ENCODE measurements at places on chromosomes 1 and 21.

DNA sequence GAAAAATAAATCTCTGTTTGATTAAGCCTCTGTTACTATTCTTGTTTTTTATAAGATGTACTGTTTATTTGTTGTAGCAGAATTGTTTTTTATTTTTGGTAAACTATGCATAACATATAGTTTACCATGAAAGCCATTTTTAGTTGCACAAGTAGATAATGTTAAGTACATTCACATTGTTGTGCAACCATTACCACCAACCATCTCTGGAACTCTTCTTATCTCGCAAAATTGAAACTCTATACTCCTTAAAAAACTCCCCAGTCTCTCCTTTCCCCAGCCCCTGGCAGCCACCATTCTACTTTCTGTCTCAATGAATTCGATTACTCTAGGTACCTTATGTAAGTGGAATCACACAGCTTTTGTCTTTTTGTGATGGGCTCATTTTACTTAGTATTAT is 27.4 kb upstream of the UHMK1 start:
- DNase-seq = no peak

GRCh38 chr1:40385437-40386358 is 12.2 kb downstream of the SMAP2 start:
- peak; percentile 29 for DNase-seq

DNA sequence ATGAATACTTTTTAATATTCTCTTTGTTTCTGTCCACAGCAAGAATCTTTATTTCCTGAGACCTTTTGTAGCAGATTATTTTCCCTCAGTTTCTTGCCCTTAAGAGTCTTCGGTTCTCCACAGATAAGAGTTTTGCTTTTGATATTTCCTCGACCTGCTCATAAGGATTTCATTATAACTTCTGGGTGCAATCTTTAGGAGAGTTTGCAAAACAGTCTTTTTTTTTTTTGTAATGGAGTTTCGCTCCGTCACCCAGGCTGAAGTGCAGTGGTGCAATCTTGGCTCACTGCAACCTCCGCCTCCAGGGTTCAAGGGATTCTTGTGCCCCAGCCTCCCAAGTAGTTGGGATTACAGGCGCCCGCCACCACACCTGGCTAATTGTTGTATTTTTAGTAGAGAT is 10.1 kb upstream of the UBE4B start:
- no peak for DNase-seq

GRCh38 chr1:39652554-39652953 is 13.1 kb upstream of the HEYL start:
- no peak for DNase-seq

GRCh38 chr1:159798893-159799292 is 3.3 kb upstream of the FCRL6 start:
- DNase-seq = no peak

- no peak for DNase-seq
Observed at GRCh38 chr1:241968611-241969010, 11.0 kb downstream of the BECN2 start.

- DNase-seq = no peak
Observed at GRCh38 chr1:172138634-172139033, 281.9 kb upstream of the C1orf105 start.

DNA sequence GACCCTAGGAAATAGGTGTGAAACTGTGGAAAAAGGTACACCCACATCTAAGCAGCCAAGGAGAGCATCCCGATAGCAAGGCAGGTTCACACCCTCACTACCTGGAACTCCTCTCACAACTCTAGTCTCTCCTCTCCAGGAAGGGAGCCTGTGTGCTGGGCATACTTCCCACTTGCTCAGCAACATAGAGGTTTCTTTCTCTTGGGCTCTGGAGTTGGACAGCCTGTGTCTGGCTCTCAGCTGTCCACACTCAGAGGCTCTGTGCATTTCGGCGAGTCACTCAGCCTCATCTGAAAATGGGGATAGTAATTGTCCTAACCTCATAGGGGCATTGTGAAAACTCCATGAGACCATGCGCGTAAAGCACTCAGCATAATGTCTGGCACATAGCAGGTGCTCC is 29.6 kb upstream of the VWA5B1 start:
- no peak for DNase-seq

- no peak for DNase-seq
Observed at GRCh38 chr1:184637664-184638240, 116.9 kb downstream of the EDEM3 start.

DNA sequence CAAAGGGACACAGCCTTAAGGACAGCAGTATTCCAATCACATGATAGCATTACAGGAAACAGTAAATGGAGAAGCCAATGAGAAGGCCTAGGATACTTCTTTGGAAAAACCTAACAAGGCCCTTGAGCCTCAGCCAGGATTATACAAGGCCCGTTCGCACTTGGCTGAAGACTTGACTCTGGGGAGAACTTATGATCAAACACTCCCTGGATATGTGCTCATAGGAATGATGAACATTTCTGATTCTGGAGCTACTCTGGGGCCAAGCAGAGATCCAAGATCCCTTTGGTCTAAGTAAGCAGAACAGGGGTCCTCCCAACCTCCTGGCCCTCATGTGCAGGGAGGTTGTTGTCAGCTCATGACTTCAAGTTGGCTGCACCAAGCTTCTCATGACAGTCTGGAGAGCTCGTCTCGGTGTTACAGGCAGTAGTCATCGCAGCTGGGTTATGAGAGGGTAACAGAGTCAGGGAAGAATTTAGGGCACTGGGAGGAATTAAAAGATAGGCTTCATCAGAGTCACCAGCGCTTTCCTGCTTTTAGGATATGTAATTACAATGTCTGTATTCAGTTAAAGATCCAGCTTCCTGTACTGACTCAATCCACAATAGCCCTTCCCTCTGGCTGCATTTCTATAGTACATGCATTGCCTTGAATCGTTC is 92.5 kb upstream of the IRF2BP2 start:
- no peak for DNase-seq

DNA sequence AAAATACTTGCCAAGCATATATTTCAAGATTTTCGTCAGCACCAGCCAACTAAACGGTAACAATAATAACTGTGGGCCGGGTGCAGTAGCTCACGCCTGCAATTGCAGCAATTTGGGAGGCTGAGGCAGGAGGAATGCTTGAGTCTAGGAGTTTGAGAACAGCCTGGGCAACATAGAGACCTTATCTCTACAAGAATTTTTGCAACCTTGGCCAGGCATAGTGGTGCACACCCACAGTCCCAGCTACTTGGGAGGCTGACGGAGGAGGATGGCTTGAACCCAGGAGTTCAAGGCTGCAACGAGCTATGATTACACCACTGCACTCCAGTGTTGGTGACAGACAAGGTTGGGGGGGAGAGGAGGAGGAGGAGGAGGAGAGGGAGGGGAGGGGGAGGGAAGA is 145.0 kb upstream of the TIAM1 start:
- no peak for DNase-seq

DNA sequence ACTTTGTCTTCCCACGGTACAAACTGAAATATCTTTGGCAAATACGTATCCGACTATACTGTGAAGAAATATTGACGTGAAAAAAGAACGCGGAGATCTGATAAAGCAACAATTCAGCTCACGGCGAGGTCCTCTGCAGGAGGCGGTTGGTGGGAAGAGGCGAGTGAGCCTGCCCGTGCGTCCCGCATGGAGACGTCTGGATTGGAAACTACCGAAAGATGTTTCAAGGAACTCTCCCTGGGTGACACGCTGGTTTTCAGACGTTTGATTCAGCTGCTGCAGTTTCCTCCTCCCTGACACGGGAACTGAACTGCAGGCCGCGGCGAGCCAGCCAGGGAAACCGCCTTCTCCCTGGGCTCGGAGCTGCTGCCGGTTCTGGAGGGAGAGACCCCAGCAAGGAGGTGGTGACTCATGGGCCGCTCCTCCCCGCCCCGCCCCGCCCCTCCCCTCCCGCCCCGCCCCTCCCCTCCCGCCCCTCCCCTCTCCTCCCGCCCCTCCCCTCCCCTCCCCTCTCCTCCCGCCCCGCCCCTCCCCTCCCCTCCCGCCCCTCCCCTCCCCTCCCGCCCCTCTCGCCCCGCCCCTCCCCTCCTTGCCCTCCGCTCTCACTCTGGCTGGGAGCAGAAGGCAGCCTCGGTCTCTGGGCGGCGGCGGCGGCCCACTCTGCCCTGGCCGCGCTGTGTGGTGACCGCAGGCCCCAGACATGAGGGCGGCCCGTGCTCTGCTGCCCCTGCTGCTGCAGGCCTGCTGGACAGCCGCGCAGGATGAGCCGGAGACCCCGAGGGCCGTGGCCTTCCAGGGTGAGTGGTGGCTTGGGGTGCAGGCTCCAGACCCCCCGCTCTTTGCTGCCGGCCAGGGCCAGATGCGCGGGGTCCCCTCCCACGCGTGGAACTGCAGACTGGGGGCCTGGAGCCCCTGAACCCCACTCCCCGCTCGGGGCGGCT is at the start of gene COL6A1:
TSS of gene COL6A1 (plus strand) at position 620 of the 941 bp plus-strand sequence. CDS start at position 701, 81 bp downstream.
- peak; percentile 24 for DNase-seq

DNA sequence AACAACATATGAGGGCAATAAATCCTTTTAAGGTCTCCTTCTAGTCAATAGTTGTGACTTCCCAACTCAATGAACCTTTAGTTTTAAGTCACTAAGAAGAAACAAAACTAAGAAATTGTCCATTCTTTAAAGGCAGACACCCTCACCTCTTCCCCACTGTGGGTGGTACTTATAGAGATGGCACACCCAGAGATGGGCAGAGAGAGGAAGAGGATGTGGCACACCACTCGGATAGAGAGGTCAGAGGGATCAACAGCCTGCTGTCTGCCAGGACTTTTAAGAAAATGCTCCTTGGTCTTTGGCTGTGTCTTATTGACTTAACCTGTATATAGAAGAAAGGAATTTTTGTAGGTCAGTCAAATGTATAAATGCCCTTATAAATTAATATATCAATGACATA is 45.1 kb downstream of the FASLG start:
- no peak for DNase-seq

DNA sequence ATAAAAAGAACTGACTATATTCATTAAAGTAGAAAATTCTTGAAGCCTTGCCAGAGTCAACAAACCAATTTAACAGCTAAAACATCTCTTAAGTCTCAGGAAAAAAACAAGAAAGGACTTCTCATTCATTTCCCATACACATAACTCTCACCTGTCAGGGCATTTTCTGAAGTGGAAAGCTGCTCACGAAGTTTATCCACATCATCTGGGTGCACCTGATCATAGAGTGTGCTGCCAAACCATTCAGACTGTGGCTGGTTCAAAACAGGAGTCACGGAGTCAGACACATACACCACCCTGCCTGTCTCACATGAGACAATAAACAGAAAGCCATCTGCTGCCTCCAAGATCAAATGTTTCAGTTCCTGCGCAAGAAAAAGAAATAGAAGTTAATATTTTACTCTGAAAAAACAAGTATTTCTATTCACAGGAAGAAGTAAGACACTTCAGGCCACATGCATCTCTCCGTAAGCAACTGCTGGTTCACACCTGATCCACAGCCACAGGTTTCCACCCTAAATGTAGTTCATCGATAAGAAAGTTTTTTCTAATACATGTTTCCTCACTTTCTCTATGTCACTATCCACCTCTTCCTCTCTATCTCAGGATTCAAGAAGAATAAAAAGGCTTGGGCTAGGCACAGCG is 28.2 kb upstream of the CTSK start:
- DNase-seq = no peak

DNA sequence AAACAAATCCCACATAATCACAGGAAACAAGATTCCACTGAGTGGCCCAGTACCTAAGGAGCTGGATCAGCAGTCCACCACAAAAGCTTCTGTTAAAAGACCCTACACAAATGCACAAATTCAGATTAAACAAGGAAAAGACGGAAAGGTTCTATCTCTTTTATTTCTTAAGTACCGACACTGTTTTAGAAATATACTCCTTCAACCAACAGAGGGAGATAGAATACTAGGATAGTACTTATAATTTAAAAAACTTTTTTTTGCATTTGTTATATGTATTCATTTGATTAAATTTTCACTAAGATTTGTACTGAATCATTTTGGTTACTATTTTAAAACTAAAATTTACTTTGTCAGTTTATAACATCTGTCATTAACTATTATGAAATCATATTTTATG is 12.5 kb downstream of the CDC7 start:
- DNase-seq = no peak

DNA sequence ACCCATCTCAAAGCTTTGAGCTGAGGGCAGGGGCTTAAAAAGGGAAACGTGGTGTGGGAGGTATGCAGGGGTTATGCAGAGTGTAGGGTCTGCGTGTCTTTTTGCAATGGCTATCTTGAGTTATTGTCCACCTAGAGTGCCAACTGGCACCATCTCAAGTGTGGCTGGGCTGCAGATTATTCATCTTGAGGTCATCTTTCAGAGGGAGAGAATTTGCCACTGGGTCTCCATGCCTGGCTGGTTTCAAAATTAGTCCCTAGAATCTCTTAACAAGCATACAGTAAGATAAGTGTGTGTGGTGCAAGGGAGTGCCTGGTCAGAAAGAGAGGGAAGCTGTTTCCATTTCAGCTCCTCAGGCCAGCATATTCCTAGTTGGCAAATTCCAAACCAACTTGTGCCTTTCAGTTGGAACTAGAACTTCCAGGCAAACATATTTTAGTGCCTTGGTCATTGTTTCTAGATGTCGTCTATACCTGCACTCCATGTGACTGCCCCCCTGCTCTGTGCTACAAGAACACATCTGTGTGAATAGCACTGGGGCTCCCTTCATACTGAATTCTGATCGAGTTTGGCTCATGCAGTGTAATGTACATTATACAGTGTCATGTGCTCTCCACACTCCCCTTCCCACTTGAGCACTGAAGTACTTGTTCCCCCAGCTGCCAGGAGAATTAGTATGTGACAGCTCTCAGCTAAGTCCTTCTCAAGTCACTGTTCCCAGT is 5.0 kb upstream of the OR2T8 start:
- no peak for DNase-seq

- DNase-seq = no peak
Observed at GRCh38 chr1:54364995-54365394, 41.2 kb downstream of the SSBP3 start.

DNA sequence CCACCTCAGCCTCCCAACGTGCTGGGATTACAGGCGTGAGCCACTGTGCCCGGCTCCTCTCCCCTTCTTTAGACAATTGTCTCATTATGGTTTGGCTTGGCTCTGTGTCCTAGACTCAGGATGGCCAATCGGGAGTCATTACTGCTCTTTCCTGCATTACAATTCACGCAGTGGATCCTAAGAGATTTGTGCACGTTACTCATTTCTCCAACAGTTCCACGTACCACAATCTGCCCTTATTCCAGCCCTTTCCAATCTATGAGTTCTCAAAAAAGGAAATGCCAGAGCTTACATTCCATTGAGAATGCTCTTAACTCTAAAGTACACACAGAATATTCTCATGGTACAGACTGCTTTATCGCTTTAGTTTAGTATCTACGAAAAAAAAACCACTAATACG is 357.0 kb downstream of the GPATCH2 start:
- DNase-seq = no peak

GRCh38 chr21:38807441-38807871 is 1.7 kb downstream of the ETS2 start:
- no peak for DNase-seq

DNA sequence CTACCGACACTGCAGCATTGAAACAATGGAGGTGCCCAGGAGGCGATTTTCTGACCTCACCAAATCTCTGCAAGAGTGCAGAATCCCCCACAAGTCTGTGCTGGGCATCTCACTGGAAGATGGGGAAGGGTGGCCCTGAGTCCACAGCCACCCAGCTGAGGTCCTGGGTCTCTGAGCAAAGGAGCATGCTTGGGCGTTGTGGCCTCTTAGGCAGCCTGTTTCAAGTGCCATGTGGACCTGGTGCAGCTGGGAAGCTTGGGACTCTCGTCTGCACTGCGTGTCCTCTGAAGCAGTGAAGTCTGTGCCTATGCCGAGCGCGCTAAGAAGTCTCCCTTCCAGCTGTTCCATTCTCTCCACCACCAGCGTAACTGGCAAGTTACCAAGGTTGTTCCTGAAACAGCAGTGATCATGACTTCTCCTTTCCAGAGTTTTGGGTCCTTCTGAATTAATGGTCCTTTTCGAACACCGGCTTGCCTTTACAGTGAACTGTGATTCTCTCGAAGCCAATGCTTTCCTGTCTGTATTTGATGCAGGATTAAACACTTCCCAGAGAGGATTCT is 5.0 kb upstream of the PLA2G2C start:
- no peak for DNase-seq
